ENCODE measurements at places on chromosomes 2 and 18.

GRCh38 chr2:203242518-203242917, 3.7 kb downstream of the CYP20A1 start:
- no peak for DNase-seq

DNA sequence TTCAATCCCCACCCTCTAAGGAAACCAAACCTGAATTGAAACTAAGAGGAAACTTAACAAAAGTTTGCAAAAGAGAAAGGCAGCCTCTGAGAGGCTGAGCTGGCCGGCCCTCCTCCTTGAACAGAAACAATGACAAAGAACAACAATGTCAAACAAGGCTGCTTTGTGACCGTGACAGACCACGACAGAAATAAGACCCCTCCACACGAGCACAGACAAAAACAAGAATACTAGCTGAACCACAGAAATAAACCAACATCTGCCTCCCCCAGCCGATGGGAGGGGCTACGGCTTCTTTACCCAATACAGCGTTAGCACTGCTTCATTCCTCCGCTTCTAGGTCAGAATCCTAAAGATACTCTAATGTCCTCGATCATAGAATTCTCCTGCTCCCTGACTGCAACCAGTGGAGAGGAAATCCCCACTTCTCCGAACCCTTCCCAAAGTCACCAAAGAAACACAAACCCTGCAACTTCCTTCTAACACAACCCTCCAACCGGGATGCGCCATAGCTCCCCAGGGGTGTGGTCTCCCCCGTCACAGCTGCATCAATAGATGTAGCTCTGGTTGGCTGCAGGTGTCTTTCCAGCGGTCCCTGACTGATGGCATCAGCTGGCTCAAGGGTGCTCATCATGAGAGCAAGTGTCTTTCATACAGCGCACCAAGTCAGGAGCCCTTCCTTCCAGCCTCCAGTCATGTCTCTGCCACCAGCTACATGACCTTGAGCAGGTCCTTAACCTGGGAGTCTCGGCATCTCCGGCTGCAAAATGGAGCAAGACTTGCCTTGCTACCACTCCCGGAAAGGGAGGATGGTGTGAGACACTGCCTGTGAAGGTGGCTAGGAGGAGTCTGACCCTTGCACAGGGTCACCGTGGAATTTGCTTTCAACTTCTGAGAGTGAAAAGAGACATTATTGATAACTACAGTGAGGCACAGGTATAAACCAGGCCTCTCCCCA, 198.6 kb downstream of the HAUS1 start:
- no peak for DNase-seq

DNA sequence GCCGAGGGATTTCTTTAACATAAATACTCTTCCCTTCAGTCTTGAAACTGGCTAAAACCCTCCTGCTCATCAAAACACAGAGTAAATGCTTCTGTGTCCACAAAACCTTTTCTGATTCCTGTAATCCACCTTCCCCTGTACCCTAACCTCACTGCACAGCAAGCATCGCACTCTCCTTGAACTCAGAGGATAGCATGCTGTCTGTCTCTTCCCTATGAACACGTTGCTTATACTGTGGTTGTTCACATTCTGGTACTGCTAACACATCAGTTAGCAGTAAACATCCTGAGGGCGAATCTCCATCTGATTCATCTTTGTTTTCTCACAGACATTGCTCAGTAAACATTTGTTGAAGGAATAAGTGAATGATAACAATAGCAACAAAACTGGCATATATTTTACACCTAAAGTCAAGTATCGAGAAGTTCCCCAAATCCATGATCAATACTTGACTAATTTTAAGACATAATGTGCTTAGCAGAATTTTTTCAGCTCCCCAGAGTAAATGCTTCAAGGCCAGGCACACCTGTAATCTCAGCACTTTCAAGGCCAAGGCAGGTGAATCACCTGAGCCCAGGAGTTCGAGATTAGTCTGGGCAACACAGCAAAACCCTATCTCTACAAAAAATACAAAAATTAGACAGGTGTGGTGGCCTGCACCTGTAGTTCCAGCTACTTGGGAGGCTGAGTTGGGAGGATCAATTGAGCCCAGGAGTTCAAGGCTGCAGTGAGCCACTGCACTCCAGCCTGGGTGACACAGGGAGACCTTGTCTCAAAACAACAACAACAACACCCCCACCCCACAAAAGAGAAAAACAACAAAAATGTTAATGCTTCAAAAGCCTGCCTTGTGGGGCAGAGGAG, 45.6 kb upstream of the LPIN2 start:
- DNase-seq = no peak

GRCh38 chr2:75589391-75590105, 28.8 kb upstream of the EVA1A start:
- no peak for DNase-seq

DNA sequence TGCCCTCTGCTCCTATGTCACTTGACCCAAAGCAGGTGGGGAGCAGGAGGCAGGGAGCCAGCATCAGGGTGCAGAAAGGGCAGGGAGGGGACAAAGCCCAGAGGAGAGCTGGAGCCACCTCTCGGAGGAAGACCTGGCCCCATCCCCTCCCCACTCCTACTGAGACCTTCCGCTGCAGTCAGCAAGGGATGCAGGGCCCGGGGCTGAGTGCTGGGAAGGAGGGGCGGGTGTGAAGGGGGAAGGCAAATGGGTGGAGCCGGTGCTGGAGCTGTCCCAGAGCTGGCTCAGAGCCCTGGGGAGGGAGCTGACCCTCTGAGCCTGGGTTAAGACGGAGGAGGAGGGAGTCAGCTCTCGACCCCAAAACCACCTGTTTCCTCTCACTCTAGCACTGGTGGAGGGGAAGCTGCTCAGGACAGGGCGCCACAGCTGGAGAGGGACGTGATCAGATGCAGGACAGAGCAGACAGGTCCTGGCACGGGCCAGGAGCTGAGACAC, 33.8 kb downstream of the HS1BP3 start:
- DNase-seq = no peak

DNA sequence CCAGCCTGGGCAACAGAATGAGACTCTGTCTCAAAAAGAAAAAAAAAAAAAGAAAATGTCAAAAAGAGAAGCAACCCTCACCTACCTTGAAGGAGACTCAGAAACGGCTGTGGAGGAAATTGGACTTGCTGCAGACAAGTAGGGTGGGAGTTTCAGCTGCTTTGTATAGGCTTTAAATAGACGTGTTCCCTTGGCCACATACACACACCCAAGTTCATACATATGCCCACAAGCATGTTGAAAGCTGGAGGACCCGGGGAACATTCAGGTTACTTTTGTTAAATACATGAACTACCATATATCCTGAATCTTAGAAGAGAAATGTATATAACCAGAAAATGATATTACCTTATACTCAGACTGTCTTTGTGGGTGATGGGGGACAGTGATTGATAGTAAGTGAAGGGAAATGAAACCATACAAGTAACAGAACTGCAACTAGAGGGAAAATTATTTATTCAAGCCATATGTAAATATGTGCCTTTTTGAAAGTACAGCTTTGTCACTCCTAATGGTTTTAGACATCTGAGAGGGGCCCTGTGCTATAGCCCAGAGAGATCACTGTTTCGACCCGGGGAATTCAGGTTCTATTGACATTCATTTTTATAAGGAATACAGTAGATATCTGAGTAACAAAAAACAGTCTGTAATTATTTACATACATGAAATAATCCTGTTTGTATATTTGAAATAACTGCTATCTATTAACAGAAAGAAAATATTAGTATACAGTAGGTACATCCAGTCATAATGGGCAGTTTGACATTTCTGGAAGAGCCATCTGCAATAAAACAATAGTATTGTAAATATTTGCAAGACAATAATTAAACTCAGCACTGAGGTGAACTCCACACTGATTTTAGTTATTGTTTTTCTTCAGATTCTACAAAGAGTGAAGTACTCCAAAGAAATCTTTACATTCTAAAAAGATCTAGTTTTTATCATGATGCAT, 48.0 kb upstream of the TGIF1 start:
- no peak for DNase-seq
